Amniotic stem cell (primary cell): ENCODE measurements at places on chromosomes 3 and 15.

DNA sequence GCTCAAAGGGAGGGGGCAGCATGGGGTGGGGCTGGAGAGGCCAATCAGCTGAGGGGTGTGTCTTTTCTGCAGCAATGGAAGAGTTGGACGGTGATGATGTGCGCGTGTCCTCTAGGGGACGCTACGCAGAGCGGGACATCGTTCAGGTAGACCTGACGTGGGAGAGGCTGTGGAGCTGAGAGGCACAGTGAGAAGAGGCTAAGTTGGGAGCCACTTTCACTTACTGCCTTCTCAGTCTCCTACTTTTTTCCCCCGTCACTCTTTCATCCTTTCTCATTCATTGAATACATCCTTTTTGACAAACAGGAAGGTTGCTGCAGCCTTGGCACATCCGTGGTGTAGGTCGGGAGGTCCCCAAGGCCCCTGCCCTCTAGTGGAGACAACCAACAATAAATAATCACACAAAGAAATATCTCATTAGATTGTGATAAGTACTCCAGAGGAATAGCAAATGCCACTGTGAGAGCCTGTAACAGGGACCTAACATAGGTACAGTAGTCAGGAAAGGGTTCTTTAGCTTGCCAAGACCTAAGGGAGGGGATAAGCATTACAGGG lies 4.4 kb upstream of the BRPF1 start:
- no peak for DNase-seq

GRCh38 chr3:46921041-46921440 lies 43.5 kb downstream of the PTH1R start:
- no peak for DNase-seq

GRCh38 chr3:172125053-172125452 lies 85.7 kb downstream of the FNDC3B start:
- DNase-seq = no peak

DNA sequence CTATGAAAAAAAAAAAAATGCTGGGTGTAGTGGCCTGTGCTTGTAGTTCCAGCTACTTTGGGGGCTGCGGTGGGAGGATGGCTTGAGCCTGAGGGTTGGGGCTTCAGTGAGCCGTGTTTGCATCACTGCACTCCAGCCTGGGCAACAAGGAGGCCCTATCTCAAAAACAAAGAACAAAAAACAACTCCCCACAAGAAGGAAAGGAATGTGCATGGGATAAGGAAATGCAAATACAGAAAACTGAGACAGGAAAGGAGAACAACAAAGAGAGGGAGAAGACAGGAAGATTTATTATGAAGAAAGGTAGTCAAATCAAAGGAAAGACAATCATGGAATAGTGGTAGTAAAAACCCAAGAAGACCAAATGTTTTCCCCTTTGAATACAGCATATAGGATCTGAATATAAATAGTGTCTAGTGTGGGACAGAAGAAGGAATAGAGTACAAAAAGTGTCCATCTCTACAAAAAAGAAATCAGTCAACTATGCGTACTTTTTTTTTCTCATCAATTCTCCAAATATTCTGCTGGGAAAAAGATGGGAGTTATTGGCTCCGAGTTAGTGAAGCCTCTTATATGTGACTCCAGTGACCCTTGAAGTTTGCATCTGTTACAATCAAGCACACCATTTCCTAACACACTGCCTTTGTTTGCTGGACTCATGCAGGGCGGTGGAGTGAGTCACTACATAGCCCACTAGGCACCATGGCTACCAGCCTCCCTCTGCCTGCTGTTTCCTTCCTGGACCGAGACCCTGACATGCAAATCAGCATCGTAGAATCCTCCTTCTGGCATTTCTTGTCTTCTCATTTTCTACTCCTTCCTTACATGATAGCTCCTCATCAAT lies 101.2 kb upstream of the PTX3 start:
- peak; percentile 33 for DNase-seq

- DNase-seq = no peak
Measured at GRCh38 chr3:65995030-65995429, 43.7 kb downstream of the MAGI1 start.

DNA sequence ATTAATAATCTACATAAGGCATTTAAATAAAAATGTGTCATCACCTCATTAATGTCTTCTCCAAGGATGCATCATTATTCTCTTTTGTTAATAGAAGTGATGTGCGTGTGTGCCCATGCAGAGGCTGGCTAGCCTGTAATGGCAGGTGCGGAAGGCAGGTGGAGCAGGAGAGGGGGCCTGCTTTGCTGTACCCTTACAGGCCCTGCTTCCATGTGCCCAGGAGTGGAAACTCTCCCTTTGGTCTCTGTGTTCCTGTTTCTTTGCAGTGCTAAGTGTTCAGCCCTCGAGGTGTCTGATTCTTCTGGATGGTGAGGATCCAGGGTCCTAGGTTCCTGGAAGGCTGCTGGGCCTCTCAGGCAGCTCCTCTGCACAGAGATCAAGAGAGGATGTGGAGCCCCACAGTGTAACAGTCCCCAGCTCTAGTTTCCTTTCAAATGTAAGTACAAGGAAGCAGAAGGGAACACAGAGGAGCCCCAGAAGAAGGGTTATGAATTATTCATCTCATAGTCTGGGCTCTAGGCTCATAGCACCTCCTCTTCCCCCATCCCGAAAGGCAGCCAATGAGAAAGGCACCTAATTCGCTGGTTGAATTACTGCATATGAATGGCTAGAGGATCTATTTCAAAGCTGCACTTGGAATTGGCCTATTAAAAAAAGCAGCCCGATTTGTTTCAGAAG lies 39.2 kb upstream of the AGBL1 start:
- no peak for DNase-seq

DNA sequence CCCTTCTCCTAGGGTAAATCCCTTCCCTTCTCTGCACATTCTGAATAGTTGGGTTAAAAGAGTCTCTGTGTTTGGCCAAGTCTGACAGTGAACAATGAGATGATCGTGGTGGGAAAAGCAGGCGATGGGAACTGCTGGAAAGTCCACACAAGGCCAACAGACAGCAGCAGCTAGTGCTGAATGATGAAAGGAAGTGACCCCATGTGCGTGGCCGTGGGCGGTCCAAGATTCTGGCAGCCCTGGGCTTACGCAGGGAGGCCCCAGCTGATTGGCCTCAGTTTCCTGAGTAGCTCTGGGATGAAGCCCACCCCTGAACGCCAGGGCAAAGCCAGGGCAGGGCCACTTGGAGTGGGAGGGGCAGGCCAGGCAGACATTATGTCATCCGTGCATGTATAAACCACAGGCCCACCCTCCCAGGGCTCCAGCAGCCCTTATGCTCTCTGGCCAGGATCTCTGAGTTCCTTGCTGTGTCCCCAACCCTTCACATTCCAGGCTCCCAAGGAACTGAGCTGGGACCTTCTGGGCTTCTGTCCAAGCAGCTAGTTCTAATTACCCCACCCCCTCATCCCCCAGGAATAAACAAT lies 57.8 kb downstream of the CDC25A start:
- DNase-seq = no peak

- DNase-seq = no peak
Measured at GRCh38 chr3:106245400-106245799, 376.6 kb upstream of the CBLB start.

GRCh38 chr3:118436697-118437262 lies 597.9 kb downstream of the IGSF11 start:
- no peak for DNase-seq

- DNase-seq = no peak
Measured at GRCh38 chr3:32540899-32541298, 29.8 kb downstream of the DYNC1LI1 start.

DNA sequence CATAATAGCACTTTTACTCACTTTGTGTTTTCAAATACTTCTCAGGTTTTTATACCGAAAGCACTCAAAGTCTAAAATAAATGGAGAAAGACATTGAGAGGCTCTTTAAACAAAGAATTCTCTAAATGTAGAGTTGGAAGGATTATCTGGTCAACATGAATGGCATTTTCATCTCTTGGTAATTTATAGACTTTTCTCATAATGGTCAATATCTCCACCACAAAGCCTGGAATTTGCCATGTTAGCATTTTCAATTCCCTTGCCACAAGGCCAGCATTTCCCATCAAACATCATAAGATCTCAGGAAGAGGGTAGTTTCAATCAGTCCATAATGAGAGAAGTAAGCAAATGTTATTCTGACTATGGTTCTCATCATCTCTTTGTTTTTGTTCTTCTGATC lies 293.0 kb downstream of the CADM2 start:
- DNase-seq = no peak

DNA sequence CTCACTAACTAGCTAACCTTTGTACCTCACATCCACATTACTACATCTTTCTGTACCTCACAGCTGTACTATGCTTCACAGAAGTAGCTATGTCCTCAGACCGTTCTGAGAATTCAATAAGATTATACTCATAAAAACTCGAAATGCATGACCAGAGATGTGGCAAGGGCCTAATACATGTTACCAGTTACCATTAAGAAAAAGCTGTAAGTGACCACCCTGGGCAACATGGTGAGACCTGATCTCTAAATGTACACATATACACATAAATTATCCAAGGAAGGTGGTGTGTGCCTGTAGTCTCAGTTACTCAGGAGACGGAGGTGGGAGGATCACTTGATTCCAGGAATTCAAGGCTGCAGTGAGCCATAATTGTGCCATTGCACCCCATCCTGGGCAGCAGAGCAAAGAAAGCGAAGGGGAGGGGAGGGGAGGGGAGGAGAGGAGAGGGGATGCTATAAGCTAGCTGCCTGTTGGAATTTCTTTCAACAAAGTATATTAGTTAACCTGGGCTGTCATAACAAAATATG lies 482.6 kb upstream of the ZNF717 start:
- DNase-seq = no peak

DNA sequence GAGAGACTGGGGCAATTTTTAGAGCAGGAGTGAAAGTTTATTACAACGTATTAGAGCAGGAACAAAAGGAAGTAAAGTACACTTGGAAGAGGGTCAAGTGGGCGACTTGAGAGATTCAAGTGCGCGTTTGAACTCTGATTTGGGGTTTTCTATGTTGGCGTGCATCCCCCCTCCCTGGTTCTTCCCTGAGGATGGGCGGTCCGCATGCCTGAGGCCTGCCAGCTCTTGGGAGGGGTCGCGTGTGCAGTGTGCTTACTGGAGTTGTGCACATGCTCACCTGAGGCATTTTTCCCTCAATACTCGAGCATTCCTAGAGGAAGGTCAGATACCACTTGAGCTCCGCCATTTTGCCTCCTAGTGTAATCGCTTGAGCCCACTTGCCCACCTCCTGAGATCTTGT lies 10.4 kb upstream of the CHAC1 start:
- DNase-seq = no peak

DNA sequence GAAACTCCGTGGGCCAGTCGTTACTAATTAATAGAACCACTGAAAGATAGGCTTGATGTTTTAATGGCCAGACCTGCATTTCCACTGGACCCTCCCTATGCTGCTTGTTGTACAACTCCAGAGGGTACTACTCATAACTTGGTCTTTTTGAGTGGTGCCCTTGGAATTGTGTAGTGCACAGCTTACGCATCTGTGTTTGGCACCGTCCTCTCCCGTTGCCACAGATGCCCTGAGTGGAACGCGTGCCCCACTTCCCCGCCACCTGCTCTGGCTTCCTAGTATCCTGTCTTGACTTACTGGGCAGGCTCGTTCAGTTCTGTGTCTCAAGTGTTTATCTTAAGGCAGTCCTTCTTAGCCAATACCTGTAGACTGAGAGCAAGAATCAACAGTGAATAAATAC lies 78.7 kb downstream of the USP13 start:
- no peak for DNase-seq

- DNase-seq = no peak
Measured at GRCh38 chr3:87848003-87848402, 210.8 kb downstream of the CGGBP1 start.

DNA sequence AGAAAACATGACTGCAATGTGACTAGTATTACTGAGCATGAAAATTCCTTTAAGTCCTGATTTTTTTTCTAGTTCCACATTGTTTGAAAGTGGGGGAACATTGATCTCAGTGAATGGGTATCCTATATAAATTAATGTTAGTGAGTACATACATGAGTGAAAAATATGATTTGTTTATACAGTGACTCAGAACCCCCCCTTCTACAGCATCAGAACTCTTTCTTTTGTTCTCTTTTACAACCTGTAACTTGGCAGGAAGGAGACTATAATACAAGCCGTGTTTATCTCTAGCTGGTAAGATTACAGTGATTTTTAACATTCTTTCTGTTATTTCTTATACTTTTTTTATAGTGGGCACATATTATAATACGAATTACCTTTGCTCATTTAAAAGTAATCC lies 384.7 kb downstream of the PDCD6IP start:
- no peak for DNase-seq

DNA sequence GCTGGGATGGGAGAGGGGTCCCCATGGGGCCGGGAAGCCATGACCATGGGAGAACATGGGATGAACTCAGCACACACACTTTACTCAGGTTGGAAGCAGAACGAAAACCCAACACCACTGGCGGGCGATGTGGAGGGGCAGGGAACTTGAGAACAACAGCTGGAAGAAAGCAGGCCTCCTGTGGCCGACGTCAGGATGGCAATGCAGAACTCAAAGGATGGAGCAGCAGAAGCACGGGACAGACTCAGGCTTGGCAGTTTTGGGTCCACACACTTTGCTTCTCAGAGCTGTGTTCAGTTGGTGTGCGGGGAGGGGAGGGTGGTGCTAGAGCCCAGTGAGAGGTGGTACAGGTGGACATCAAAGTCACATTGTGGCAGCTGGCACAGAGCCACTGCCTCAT lies 80.7 kb downstream of the SEC22A start:
- no peak for DNase-seq

- no peak for DNase-seq
Measured at GRCh38 chr15:33309602-33310276, 1.0 kb upstream of the RYR3 start.

DNA sequence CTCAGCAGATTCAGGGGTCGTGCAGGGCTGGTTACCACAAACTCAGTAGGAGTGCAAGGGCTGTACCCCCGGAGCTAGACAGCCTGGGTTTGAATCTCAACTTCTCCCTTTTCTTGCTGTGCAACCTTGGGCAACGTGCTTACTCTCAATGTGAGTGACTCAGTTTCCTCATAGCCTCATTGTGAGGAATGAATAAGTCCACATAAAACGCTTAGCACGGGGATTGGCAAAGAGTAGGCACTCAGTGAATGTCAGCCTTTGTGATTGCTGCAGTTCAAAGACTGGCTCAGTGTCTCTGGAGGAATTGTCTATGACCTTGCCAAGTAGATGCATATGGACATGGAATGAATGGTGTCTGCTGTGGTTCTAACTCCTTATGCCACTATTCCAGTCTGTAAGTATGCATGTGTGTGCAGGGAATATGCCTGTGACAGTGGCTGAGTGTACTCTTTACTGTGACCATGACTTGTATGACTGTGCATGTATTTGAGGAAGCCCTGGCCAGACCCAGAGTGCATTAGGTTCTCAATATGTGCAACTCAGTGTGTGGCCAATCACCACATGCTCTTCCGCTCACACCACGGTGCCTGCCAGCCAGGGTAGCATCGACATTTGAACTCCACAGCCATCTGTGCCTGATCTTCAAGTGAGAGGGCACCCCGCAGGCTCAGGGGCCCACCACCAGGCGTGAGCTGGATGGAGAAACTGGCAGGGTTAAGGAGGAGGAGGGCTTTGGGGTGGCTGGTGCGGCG lies 900 bp upstream of the HYAL3 start:
- peak; percentile 1 for DNase-seq
